ENCODE measurements at places on chromosomes 3 and 15. TPM values are rescaled to one million over a fixed set of nuclear protein-coding genes. Genes with fewer than 3 reads are reported as not detected.

Gene GRAMD1C
- total RNA-seq = 2.5 TPM

DNA sequence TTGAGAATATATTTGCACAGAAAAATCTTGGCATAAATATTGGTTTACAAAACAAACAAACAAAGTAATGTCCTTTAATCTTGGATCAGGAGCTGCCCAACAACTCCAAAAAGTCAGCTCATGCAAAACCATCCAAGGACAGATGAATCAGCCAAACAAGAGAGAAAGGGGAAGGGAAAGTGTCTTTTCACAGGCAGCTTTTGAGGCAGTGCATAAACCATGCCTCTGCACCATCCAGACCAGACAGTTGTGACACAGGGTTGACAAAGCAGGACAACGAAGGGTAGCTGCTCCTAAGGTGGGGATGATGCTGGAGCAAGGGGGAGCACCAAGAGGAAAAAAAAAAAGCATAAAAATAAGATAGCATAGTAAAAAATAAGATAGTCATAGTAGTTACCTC lies 8.7 kb downstream of the CD86 start:
- DNase-seq = no peak

DNA sequence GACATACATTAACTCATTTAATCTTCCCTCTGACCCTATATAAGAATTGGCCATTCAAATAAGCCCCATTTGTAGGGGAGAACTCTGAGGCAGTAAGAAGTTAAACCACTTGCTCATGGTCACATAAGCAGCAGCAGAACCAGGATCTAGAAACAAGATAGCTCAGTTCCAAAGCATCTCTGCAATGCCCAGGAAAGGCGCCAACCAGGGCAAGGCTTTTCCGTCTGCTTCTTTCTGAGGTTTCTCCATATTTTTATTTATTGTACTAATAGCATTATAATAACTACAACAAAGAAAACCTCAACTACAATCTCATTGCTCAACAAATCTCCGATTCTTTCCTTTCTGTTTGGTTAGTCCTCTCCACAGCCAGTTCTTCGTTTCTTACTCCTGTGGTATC lies 4.3 kb upstream of the UBE2E2 start:
- DNase-seq = no peak

DNA sequence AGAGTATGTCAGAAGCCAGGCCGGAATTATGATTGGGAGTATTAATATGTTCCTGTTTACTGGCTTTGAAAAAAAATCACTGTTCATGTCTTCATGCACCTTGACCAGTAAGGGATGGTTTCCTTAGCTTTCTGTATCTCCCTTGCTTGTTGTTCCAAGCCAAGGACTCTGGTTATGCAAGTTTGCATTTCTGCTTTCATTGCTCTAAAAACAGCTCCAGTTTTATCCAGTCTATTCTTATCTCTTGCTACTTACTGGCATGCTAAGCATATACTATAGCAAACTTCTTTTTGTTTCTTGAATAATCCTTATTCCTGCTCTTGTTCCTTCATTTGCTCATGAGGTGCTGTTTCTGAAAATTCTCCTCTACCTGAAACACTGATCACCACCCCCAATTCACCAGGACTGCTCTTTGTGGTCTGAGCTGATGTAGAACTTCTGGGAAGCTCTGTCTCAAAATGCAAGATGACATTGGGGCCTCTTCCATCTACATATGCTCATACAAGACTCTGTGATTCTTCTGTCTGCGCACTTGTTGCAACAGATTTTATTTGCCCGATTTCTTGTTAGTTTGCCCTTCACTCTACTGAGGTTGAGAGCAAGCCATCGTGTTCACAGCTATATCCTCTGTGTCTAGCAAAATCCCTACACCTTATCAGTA lies 173.0 kb downstream of the EBLN2 start:
- DNase-seq = no peak

Gene ATR
- total RNA-seq = 35.8 TPM

GRCh38 chr3:169929830-169930519 lies 18.6 kb downstream of the SAMD7 start:
- no peak for DNase-seq

GRCh38 chr15:70276401-70276800 lies 178.7 kb upstream of the TLE3 start:
- no peak for DNase-seq

DNA sequence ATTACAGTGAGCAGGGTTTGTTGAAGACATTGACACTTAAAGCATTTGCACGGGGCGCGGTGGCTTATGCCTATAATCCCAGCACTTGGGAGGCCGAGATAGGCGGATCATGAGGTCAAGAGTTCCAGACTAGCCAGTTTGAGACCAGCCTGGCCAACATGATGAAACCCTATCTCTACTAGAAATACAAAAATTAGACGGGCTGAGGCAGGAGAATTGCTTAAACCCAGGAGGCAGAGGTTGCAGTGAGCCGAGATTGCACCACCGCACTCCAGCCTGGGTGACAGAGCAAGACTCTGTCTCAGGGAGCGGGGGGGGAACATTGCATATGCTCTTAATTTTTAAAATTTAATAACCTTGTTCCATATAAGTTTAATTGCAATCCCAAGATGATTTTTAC lies 11.9 kb downstream of the STT3B start:
- no peak for DNase-seq

Gene C15orf39
- total RNA-seq = 14.3 TPM

GRCh38 chr3:140117096-140117526 lies 182.1 kb downstream of the CLSTN2 start:
- DNase-seq = no peak

- no peak for DNase-seq
Measured at GRCh38 chr3:150385296-150386242, 22.5 kb upstream of the TSC22D2 start.

GRCh38 chr15:55737373-55737772 lies 5.6 kb downstream of the PRTG start:
- DNase-seq = no peak

DNA sequence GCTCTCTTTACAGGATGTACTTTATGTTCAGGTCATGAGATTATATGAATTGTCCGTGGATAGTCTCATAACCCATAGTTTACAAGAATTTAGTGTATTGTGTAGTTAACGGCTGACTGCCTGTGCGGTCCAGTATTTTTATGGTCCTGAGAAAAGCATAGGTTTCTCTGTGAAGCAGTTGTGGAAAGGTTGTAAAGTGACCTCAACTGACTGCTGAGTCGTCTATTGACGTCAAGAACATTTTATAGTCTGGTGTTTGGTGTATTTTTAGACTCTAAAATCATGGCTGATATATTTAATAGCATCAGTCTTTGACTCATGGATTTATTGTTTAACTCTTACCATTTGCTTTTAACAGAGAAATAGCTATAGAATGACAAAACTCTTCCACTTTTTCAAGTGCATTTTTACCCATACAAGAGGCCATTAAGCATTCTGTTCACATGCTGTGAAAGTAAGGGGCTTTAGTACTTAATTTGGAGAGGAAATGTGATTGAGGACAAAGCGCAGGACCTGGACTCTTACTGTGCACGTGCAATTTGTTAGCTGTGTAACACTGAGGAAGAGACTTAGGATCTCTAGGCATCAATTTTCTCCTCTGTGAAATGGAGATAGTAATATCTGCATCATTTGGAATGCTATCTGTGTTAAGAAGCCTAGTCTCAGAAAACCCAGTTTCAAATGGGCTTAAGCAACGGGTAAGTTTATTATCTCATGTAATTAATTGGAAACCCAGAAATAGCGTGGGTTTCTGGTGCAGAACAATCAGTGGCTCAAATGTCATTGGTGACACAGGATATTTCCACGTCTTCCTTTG lies 240.8 kb downstream of the NFKBIZ start:
- no peak for DNase-seq

Gene DAZL
- not detected for total RNA-seq

GRCh38 chr3:114394551-114394950 lies 100.7 kb downstream of the TIGIT start:
- DNase-seq = no peak

DNA sequence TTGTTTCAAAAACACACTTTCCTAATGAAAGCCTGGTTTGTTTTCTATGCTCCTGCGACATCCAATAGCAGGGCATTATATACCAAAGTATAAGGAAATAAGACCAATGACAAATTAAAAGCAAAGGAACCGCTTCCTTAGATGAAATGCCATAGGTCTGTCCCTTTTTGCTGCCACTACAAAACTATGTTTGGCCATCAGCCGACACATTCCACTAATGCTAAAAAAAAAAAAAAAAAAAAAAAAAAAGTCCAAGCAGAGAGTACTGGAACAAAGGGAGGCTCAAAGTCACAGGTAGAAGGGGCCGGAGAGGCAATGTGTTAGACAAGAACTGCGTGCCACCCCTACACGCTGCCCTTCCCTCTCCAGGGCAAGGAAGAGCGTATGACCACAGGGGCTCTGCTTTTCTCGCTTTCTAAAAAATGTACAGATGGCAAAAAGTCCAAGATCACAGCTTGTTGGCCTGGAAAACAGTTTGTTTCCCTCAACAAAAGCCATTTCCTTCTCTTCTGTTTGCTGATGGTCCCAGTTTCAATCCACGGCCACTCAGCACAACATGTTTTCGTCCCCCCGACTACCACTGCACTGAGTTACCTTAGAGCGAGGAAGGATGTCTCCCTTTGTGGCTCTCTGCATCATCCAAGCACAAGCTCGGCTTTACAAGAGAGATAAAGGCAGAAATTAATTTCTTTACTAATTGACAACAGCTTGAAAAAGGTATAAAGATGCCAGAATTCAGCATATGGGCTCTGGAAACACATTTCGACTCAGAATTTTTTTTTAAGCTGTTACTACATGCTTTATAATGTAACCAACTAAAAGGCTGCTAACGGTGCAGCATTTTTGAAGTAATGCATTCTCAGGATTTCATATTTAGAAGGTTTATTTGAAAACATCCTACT lies 70.8 kb downstream of the ABTB1 start:
- DNase-seq = no peak

DNA sequence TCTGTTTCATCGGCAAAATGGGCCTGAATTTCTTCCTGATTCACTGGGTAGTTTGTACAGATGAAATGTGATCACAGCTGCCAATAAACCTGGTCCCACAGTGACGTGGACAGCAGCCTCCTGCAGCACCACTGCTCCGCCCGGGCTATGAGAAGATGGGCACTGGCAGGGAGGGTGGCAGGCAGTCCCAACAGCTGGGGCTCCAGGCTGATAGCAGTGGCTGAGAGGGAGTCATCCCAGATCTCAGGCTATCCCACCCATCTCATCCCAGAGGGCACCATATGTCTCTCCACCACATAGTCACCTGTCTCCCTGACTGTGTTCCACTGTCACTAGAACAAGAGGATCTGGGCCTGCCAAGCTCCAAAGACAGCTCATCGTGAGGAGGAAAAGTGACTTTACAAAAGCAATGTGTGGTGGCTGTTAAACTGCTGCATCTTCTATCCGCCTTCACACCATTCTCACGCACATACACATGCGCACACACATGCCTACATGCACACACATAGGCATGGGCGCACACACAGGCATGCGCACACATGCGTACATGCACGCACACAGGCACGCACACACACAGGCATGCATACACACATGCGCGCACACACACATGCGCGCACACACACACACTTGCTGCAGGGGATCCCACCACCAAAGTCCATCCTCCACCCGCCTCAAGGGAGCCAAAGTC lies 46.2 kb downstream of the RGMA start:
- DNase-seq = no peak

GRCh38 chr15:71374607-71375352 lies 259.5 kb downstream of the THSD4 start:
- DNase-seq = no peak

Measured in omental fat pad (tissue), 4 donors.